ENCODE measurements at places on chromosomes 2 and 18. TPM values are rescaled to one million over a fixed set of nuclear protein-coding genes. Genes with fewer than 3 reads are reported as not detected.

DNA sequence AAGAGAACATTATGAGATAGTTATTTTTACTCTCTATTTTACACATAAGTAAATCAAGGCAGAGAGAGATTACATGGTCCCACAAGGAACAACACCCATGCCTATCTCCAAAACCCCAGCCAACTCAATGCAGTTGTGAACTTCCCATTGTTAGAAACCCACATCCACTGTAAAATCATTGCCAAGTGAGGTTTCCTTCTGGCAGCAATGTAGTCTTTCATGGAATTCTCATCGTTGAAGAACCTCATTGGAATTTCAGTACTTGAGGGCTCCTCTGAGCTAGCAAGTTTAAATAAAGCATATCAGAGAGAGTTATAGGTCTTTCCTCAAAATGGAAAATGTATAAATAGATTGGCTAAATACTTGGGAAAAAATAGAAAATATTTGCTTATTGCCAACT is 105.2 kb downstream of the RAD51AP2 start:
- no peak for DNase-seq

DNA sequence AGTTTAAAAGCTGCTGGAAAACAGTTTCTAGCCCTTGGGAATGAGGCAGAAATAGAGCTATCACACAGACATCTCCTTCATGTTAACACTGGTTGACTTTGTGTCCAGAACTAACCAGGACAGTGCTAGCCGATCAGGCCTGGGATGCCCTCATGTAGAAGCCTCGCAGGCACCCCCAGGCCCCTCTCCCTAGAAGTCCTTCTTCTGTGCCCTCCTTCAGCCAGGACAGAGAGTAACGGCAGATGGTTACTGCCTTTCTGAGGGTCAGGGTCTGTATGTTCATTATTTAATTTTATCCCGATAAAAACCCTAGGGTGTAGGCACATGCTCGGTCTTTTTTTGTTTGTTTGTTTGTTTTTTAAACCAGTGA is 10.7 kb upstream of the RPL31 start:
- no peak for DNase-seq

- DNase-seq = no peak
These were observed 108.4 kb downstream of the ARHGAP28 start for GRCh38 chr18:6837904-6838303.

- DNase-seq = no peak
These were observed 14.1 kb upstream of the ZDBF2 start for GRCh38 chr2:206260188-206261012.

GRCh38 chr2:46331109-46331766 is 34.0 kb downstream of the EPAS1 start:
- no peak for DNase-seq

DNA sequence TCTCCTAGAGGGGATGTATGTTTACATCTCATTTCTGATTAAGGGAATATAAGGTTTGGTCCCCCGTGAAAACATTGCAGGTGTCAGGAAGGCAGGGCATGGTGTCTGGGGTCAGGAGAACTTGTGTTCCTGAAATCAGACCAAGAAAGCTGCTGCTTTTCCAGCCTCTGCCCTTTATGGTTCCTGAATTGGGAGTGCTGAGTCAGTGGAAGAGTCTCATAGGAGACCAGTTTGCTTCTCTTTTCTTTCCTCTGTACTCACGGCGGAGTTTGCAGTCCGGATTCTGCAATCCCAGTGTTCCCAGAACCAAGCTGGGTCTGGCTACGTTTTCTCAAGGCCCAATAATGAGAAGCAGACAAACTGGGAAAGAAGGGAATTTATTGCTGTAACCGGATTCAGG is 5.1 kb upstream of the MARCO start:
- no peak for DNase-seq

GRCh38 chr2:106858810-106859209 is 27.2 kb downstream of the ST6GAL2 start:
- DNase-seq = no peak

- DNase-seq = no peak
These were observed 66.2 kb downstream of the MAP4K4 start for GRCh38 chr2:101763496-101764333.

MC2R gene
- total RNA-seq = not detected

FAHD2B gene
- total RNA-seq = 29.2 TPM

Measured in activated CD8-positive, alpha-beta T cell treated with anti-CD3 and anti-CD28 coated beads for 36 hours (primary cell).